ENCODE measurements at places on chromosomes 6 and 20. TPM values are rescaled to one million over a fixed set of nuclear protein-coding genes. Genes with fewer than 3 reads are reported as not detected.

GRCh38 chr6:108872575-108872974, 24.4 kb downstream of the ARMC2 start:
- DNase-seq, result no peak

DNA sequence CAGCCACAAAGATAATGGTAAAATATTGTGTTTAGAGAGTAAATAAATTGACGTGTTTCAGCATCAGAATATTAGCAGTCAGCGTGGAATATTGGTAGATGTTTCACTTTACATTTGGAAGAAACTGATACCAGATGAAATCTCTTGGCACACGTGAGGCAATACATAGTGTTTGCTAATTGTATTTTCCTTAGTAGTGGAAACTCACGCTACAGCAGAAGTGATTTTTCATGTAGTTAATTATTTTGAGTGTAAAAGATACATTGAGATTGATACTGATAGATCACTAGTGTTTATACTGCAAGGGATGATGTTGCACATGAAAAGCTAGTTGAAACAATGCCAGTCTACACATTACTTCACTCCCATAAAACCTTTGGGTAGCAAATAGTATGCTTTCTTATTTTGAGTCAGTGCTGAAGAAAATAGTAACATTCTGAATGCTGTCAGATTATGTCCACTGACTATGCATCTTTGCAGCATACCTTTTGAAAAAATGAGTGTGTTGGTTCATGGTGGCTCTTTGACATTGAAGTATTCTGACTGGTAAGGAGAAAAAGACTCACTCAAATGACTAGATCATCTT, 59.3 kb downstream of the CD2AP start:
- DNase-seq, result no peak

GRCh38 chr6:79377888-79378348, 143.4 kb upstream of the HMGN3 start:
- peak; percentile 50 for DNase-seq

DNA sequence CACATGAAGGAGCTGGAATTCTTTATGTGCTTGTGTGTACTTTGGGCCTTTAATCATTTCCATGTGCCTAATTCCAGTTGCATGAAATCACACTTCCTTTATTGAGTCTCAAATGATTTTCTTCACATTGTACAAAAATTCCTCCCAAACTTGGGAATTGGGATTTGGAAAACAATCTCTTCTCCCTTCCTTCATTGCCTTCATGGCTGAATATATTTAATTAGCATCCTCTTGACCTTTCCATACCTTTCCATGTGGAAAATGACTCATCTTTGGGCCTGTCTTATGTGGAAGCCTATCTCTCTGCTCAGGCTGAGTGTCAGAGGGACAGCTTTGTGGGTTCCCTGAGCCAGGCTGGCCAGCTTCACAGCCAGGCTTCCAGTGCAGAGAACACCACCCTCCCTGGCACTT, 33.0 kb upstream of the CDH4 start:
- no peak for DNase-seq

The LY86 gene
- 1.8 TPM for polyA plus RNA-seq

Measured in right renal cortex interstitium (tissue), 3 donors.